BE2C (cell line): ENCODE measurements at places on chromosomes 5 and 9.

GRCh38 chr5:27216367-27216950, 178.1 kb upstream of the CDH9 start:
- DNase-seq = no peak

GRCh38 chr9:129235041-129235930, 57.2 kb upstream of the IER5L start:
- peak; percentile 3 for DNase-seq

DNA sequence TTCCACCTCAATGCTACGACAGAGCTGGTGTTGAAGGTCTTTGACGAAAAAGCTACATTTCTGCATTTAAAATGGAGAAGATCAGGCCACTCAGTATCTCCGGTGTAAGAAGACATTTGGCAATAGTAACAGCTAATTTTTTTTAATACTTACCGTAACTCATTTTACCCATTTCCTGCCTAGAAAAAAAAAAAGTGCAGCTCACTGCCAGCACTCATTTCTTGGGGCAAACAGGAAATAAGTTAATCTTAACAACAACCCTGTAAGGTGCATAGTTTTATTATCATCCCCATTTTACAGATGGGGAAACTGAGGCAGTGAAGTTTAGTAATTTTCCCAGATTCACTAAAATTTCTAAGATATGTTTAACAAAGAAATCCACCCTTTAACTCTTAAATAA, 27.4 kb upstream of the KCNMB1 start:
- no peak for DNase-seq

GRCh38 chr5:139638736-139639618, 9.2 kb upstream of the CXXC5 start:
- DNase-seq = peak; percentile 82

GRCh38 chr5:4720831-4721230, 419.3 kb upstream of the ADAMTS16 start:
- DNase-seq = no peak

GRCh38 chr9:117744369-117744768, 40.2 kb downstream of the TLR4 start:
- no peak for DNase-seq

GRCh38 chr5:59003124-59003523, 420.2 kb downstream of the RAB3C start:
- no peak for DNase-seq

GRCh38 chr9:4798281-4799032, 5.7 kb downstream of the RCL1 start:
- DNase-seq = no peak

DNA sequence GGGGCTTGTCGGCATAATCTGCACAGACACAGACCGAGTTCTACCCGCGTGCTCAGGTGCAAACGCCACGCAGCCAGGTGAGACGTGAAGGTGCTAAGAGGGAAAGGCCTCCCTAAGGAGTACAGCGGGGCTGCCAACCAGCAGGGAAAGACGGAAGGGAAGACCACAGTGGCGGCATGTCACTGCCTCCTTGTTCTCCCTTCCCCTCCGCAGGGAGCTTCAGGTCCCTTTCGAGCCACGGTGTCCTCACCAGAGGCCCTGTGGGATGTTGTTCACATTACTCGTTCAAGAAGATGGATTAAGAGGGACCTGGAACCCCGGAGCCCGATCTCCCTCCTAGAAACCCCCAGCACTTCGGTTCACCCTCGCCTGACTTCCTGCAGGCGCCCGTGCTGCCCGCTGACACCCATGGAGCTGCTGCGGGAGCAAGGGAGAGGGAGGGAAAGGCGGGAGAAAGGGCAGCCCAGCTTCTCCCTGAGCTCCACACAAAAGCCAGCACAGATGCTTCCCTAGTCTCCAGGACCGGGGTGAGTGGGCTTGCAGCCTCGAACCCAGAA, 686 bp downstream of the BRD9 start:
- DNase-seq = no peak

GRCh38 chr5:1481266-1481958, 36.2 kb upstream of the SLC6A3 start:
- no peak for DNase-seq

- no peak for DNase-seq
Observed at GRCh38 chr5:127834554-127834953, 131.4 kb downstream of the CCDC192 start.

GRCh38 chr5:91090995-91091394, 292.1 kb downstream of the ARRDC3 start:
- DNase-seq = no peak

GRCh38 chr5:42268630-42269029, 154.6 kb upstream of the GHR start:
- DNase-seq = no peak

DNA sequence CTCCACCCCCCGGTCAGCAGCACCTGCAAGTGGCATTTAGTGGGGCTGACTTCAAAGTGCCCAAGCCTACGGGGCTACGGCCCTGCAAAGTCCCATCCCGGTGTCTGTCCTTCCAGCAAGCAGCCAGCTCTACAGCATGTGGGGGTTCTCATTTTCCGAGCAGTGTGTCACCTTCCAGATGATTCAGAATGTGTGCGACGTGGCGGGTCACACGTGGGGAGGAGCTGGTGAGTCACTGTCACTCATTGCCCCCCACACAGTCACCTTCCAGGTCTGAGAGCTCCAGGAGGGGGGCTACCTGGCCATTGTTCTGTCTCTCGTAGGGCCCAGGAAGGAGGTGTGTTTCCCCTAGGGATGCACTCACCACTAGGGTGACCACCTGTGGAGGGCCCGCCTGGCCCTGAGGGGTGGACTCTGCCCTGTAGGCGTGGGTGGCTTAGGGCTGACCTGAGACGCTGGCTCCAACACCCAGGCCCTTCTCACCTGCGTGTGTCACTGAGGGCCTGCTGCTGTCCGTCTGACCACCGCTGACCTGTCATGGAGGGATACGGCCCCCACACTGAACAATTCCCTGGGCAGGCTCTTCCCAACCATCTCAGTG, 70.2 kb downstream of the SEMA4D start:
- no peak for DNase-seq

DNA sequence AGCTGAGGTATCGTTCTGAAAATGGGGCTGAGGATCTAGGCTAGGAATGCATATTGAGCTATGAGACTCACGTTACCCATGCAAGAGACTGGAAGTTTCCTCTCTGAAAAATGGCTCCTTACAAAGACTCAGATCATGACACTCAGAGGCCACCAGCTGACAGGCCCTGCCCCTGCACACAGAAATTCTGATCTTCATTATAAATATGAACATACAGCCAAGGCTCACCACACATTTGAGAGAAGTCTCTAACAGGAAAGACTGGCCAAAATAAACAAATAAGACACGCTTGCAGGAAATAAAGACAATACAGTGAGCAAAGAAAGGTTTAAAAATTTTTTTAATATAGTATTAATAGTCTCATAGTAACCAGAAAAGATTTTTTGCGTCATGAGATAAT, 365.9 kb downstream of the NFIB start:
- DNase-seq = no peak

DNA sequence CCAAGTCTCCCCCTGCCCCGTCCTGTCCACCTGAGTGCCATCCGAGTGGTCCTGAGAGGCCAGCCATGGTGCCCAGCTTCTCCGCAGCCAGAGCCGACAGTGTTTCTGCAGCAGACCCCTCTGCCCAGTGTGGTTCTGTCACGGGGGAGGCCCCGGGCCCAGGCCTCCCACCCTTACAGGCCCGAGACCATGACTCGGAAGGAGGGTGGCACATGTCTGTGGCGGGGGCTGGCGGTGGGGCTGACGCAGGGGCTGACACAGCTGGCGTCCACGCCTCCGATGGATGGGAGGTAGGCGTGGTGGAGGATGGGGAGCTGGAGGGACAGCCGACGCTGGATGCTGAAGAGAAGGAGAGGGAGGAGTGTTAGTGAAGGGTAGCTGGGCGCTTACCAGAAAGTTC, 35.0 kb upstream of the TBC1D2 start:
- no peak for DNase-seq

GRCh38 chr9:114087721-114088120, 9.6 kb upstream of the AMBP start:
- no peak for DNase-seq

GRCh38 chr9:114099669-114100270, 678 bp upstream of the KIF12 start:
- no peak for DNase-seq

DNA sequence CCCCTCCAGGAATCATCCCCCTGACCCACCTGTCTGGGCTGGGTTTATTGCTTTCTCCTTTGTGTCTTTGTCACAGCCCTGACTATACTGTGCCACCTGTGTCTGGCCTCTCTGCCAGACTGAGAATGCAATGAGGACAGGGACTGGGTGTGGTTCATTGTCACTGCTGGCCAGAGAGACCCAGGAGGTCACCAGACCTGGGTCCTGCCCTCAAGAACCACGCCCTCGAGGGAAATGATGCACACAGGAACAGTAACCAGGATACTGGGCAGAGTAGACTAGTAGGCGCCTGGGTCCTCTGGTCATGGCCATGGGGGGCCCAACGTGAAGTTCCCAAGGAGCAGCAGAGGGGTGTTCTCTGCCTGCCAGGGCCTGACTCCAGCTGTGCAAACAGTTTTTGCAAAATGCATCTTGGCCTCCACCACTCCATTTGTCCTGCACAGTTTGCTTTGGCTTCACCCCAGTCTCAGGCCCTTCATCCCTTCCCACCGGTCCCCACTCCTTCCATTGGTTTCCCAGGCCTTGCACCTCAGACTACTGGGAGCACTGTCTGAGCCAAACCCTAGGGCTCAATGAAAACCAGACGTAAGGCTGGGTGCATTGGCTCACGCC, 17.8 kb downstream of the RGS3 start:
- DNase-seq = no peak

DNA sequence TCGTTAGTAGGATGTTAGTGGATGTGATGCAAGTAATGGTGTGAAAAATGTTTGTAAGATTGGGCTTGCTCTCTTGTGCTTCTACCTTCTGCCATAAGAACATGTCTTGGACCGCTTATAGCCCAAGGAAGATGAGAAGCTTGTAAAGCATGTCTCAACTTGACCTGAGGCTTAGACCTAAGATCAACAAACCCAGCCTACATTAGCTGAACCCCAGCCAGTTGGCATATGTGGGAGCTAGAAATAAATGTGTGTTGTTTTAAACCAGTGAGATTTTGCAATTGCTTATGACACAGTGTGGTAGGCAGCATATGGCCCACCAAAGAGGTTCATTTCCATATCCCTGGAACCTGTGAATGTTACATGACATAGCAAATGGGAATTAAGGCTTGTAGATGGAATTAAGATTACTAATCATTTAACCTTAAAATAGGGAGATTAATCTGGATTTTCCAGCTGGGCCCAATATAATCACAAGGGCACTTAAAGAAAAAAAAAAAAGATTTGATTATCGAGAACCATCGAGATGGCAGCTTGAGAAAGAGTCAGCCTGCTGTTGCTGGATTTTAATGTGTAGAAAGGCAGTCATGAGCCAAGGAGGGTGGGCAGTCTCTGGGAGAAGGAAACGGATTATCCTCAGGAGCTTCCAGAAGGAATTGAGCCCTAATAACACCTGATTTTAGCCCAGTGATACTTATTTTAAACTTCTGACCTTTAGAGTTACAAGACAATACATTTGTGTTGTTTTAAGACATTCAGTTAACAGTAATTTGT, 27.3 kb upstream of the EDIL3 start:
- DNase-seq = no peak

DNA sequence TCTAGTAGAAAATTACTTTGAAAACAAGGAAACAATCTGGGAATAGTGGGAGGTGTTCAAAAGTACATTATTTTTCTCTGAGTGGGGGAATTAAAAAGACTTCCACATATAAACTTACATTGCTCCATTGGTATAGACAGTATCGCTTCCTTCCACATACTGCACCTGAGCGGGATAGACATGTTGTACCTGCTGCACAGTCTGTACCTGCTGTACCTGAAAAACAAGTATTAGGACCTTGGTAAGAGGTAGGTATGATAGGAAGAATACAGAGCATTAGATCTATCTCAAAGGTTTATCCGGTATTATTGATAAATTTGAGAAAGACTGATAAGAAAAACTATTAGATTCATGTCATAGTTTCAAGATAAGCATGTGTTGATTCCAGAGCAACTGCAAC, 179.3 kb downstream of the RFX3 start:
- no peak for DNase-seq

DNA sequence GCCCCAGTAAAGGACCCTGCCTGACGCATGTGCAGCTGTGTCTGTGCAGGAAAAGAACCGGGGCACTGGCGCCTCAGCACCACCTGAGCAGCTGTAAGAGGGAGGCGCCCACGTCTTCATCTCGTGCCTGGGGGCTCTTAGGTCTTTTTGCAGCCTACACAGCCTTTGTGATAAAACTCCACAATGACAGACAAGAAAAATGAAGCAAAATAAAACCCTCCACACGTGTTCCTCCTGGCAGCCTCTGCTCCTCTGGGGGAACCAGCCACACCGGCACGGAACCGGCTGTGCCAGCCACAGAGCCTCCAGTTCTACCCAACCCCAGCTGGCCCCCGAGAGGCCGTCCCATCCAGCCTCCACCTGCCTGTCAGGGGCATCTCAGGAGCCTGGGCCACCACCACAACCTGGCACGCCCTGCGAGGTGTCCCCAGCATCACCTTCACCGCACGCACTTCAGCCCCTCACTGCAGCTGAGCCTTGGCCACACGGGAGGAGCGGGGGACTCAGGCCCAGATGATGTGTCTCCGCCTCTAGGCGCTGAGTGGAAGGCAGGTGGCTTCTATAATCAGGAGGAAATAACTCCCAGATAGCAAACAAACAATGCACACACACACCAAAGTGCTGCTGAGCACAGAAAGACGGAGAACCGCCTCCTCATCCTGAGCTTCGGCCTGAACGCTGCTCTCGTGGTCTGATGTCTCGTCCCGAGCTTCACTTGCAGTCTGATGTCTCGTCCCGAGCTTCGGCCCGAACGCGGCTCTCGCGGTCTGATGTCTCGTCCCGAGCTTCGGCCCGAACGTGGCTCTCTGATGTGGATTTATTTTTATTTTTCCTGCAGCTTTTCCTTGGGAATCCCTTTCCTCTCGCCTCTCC, 28.6 kb upstream of the NSMF start:
- no peak for DNase-seq

DNA sequence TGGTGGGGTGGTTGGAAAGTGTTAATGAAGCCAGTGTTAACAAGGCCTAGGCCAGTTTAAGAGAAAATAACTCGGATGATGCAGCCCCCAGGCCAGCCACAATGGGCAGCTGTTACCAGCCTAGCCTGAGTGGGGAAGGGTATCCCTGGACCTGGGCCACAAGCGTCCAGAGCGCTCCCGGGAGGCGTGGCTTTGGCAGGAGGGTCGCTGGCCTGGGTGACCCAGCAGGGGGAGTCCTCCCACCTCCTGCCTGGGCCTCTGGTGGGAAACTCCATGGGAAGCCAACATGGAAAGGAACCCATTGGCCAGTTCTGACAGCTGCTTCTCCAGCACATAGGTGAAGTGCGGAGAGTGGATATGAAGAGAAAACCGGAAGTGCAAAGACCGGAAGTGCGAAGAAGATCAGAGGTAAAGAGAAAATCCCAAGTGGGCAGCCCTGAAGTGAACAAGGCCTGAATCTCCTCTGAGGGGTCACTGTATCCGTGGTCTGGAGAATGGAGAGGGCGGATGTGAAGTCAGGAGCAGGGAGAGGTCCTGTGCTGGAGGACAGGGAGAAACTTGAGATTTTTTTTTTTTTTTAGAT, 79.0 kb downstream of the ADCY2 start:
- no peak for DNase-seq
